ENCODE measurements at places on chromosomes 3 and 15. TPM values are rescaled to one million over a fixed set of nuclear protein-coding genes. Genes with fewer than 3 reads are reported as not detected.
A peak's percentile ranks its signal among the peaks of the same experiment; 100 is the strongest.

GRCh38 chr3:55169608-55170072 lies 241.8 kb upstream of the LRTM1 start:
- no peaks in the 10 kb centered on the region for H3K36me3 ChIP-seq
- no peak for DNase-seq
- H3K4me3 ChIP-seq = no peak overlapping the region
- no peaks in the 10 kb centered on the region for H3K4me1 ChIP-seq
- H3K27ac ChIP-seq = no peak overlapping the region

The ITGA11 gene
- not detected for total RNA-seq

GRCh38 chr15:90790057-90790456 lies 72.9 kb downstream of the BLM start:
- no peak for DNase-seq
- H3K36me3 ChIP-seq = peaks cover 9% of the 10 kb centered on the region
- H3K27me3 ChIP-seq = no peaks in the 10 kb centered on the region
- H3K4me3 ChIP-seq = no peak overlapping the region

DNA sequence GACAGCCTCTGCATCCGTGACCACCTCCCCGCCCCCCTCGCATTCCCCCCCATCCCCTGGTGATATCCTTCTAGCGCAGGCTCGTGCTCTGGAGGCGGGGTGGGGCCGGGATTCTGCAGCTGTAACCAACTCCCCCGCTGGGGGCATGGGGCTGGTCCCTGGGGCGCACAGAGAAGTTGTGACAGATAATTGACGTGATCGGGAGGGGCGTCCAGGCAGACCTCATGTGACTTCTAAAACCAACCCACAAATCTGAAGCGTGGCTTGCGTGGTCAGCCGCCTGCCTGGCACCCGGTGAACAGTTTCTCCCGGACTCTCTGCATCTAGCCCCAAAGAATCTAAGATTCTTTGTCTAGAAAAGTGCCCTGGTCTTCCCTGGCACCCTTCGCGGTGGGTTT lies 100.6 kb upstream of the IGF1R start:
- peaks cover 11% of the 10 kb centered on the region for H3K4me1 ChIP-seq
- no peaks in the 10 kb centered on the region for H3K36me3 ChIP-seq
- peaks cover 76% of the 10 kb centered on the region for H3K27me3 ChIP-seq
- peak overlapping the region; percentile 75 for H3K4me3 ChIP-seq

DNA sequence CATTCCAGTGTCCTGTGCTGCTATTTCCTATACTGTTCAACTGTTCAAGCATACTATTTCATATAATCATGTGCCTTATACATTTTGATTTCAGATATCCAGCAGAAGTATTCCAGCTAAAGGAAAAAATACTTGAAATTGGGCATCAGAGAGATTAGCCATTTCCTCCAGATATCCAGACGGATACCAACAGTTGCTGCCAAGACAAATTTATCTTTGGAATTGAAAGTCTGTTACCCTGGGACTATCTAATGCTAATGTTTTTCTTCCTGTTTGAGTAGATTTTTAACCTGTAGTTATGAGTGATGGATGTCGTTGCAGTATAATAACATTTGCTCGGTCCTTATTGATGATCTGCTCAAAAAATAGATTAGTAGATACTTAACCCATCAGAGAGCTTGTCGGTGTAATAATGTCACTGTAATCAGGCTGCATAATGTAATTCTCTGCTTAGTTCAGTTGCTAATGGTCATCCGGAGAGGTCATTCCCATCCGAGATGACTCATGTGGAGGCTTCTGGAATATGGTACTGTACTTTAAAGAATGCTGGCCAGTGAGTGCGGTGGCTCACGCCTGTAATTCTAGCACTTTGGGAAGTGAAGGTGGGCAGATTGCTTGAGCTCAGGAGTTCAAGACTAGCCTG lies 51.5 kb downstream of the TIMP4 start:
- no peaks in the 10 kb centered on the region for H3K4me1 ChIP-seq
- DNase-seq = no peak
- peaks cover 2% of the 10 kb centered on the region for H3K36me3 ChIP-seq
- no peaks in the 10 kb centered on the region for H3K27me3 ChIP-seq
- H3K4me3 ChIP-seq = no peak overlapping the region
- no peak overlapping the region for H3K27ac ChIP-seq

GRCh38 chr3:61132062-61132461 lies 119.2 kb downstream of the FHIT start:
- H3K36me3 ChIP-seq = no peaks in the 10 kb centered on the region
- no peak overlapping the region for H3K27ac ChIP-seq
- no peak overlapping the region for H3K4me3 ChIP-seq
- no peaks in the 10 kb centered on the region for H3K27me3 ChIP-seq
- no peaks in the 10 kb centered on the region for H3K4me1 ChIP-seq
- no peak for DNase-seq

DNA sequence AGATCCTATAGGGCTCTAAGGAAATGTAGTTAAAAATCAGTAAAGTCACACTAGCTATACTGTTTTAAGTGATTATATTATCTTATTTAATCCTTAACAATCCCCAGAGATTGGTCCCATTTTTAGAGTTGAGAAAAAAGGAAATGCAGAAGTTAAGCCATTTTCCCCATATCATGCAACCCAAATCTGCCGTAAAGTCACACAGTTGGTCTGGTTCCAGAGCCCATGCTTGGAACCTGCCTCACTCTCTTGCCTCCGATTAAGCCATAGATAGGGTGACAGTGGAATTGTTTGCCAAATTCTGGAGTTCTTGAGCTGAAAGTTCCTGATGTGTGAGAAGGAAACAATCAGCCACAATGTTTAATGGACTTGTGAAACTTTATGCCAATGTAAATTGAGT lies 2.3 kb upstream of the P2RY13 start:
- no peaks in the 10 kb centered on the region for H3K4me1 ChIP-seq
- H3K4me3 ChIP-seq = no peak overlapping the region
- no peaks in the 10 kb centered on the region for H3K36me3 ChIP-seq
- DNase-seq = no peak
- H3K27ac ChIP-seq = no peak overlapping the region
- H3K27me3 ChIP-seq = no peaks in the 10 kb centered on the region

The NDN gene
- 46.9 TPM for total RNA-seq

The CNTN4 gene
- 23.5 TPM for total RNA-seq

The CMTM8 gene
- 33.8 TPM for total RNA-seq

GRCh38 chr15:65651831-65652749 lies 30.4 kb downstream of the SLC24A1 start:
- H3K27ac ChIP-seq = no peak overlapping the region
- no peaks in the 10 kb centered on the region for H3K27me3 ChIP-seq
- H3K4me1 ChIP-seq = no peaks in the 10 kb centered on the region
- H3K4me3 ChIP-seq = no peak overlapping the region

GRCh38 chr3:170999737-171000242 lies 26.7 kb downstream of the SLC2A2 start:
- H3K27me3 ChIP-seq = no peaks in the 10 kb centered on the region
- peak overlapping the region; percentile 87 for H3K27ac ChIP-seq
- no peak for DNase-seq

DNA sequence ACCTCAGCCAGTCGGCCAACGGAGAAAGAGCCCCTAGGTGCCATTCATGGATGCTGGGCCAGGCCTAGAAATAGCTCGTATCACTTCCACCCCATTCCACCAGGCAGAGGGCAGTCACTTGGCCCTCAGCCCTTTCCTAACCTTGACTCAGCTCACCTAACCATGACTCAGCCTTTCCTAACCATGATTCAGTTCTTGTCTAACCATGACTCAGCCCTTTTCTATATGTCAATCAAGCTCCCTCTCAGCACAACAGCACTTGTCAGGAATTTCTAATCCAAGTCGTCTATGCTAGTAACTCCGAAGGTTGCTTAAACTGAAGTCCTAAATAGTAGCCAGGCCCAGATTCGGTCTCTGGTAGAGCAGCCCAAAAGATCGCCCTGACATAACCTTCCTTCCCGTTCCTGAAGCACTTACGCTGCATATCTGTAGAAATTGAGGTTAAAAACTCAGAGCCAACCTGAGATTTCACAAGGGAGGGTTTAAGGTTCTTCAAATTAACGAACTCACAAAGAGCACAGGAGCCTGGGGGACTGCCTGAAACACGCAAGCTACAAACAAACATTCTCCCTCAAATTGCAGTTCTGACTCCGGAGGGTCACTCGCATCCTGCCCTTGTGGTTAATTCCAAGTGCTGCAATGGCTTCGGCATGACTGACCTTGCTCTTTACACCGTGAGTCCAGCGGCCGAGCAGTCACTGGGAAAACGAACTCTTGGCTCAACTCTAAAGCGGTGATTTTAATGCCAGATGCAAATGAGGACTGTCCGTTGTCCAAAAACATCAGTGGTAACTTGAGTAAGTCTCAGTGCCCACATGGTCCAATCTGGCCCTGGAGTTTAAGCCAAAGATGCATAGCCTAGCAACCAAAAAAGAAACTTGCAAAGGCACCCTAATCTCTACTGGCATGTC lies 99.9 kb downstream of the ADAMTS17 start:
- peaks cover 2% of the 10 kb centered on the region for H3K27me3 ChIP-seq
- H3K27ac ChIP-seq = peak overlapping the region; percentile 35
- peaks cover 2% of the 10 kb centered on the region for H3K36me3 ChIP-seq
- no peak for DNase-seq

- H3K27ac ChIP-seq = peak overlapping the region; percentile 98
- peak overlapping the region; percentile 85 for H3K4me3 ChIP-seq
- peak; percentile 22 for DNase-seq
- H3K4me1 ChIP-seq = peaks cover 36% of the 10 kb centered on the region
Observed at GRCh38 chr3:18424213-18424728, 868 bp downstream of the SATB1 start.

- peaks cover 9% of the 10 kb centered on the region for H3K27me3 ChIP-seq
- H3K36me3 ChIP-seq = no peaks in the 10 kb centered on the region
- no peak overlapping the region for H3K4me3 ChIP-seq
Observed at GRCh38 chr15:27679731-27680471, 419.2 kb downstream of the OCA2 start.

DNA sequence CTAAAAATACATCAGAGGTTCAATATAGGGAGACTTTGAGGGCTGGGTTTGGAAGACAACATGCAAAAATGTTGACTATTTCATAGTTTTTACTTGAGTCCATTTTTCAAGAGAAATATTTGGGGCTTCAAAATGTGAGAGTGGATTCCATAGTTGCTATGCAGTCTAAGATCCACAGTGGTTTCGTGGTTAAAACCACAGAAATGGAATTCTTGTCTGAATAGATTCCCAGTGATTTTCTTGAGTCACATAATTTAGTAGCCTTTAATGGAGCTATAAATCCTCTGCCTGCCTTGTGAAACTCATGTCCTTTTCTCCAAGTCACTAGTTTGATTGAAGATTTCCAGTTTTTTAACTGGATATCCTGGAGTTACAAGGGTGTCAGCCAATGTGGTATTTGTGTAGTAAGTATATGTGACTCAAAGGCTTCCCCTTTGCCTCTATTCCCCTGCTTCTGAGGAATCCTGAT lies 94.7 kb upstream of the RBMS3 start:
- no peaks in the 10 kb centered on the region for H3K36me3 ChIP-seq
- H3K27me3 ChIP-seq = no peaks in the 10 kb centered on the region
- DNase-seq = no peak
- H3K27ac ChIP-seq = no peak overlapping the region
- no peak overlapping the region for H3K4me3 ChIP-seq
- peaks cover 2% of the 10 kb centered on the region for H3K4me1 ChIP-seq

- no peak overlapping the region for H3K27ac ChIP-seq
- peak; percentile 46 for DNase-seq
- H3K4me1 ChIP-seq = peaks cover 49% of the 10 kb centered on the region
- H3K27me3 ChIP-seq = no peaks in the 10 kb centered on the region
- no peaks in the 10 kb centered on the region for H3K36me3 ChIP-seq
Observed at GRCh38 chr3:71064291-71064955, 519.1 kb downstream of the FOXP1 start.

DNA sequence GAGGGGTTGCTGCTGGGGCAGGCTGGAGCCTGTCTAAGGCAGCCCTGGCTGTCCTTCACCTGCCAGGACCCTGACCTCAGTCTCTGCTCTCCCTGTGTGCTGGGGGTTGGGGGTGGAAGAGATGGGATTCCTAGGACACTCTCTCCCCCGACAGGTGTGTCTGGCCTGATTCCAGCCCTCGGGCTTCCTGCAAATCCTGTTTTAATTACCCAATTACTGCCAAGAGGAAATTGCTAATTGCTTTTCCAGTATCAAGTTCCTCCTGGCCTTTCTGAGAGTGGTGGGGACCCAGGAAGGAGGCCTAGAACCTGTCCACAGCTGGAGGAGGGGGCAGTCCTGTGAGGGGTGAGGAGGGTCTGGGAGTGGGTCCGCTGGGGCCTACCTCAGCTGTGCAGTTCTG lies 15.8 kb downstream of the PLXNA1 start:
- H3K27ac ChIP-seq = no peak overlapping the region
- DNase-seq = no peak
- no peaks in the 10 kb centered on the region for H3K36me3 ChIP-seq
- no peaks in the 10 kb centered on the region for H3K27me3 ChIP-seq
- peaks cover 4% of the 10 kb centered on the region for H3K4me1 ChIP-seq

DNA sequence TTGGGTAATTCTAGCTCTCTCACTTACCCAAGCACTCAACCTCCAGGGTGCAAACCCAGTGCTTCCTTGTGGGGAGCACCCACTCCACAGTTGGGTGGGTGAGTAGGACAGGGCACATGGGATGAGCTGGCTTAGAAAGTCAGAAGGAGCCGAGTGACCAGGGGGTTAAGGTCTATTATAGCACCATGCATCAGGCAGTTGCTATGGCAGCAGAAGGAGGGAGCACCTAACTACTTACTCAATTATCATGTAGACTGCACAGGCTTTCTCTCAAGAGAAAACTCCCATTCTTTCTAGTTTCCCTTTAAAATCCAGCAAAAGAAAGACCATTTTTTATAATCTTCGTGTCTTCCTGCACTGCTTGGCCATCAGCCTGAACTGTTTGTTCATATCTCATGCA lies 163.0 kb downstream of the OCA2 start:
- no peaks in the 10 kb centered on the region for H3K4me1 ChIP-seq
- H3K27me3 ChIP-seq = no peaks in the 10 kb centered on the region
- no peaks in the 10 kb centered on the region for H3K36me3 ChIP-seq
- no peak for DNase-seq

GRCh38 chr3:35864871-35865270 lies 225.5 kb downstream of the ARPP21 start:
- no peak overlapping the region for H3K27ac ChIP-seq
- H3K4me3 ChIP-seq = no peak overlapping the region
- no peaks in the 10 kb centered on the region for H3K36me3 ChIP-seq
- no peaks in the 10 kb centered on the region for H3K27me3 ChIP-seq
- peaks cover 9% of the 10 kb centered on the region for H3K4me1 ChIP-seq

The PRR20G gene
- not detected for total RNA-seq

The HEXA gene
- 67.4 TPM for total RNA-seq

DNA sequence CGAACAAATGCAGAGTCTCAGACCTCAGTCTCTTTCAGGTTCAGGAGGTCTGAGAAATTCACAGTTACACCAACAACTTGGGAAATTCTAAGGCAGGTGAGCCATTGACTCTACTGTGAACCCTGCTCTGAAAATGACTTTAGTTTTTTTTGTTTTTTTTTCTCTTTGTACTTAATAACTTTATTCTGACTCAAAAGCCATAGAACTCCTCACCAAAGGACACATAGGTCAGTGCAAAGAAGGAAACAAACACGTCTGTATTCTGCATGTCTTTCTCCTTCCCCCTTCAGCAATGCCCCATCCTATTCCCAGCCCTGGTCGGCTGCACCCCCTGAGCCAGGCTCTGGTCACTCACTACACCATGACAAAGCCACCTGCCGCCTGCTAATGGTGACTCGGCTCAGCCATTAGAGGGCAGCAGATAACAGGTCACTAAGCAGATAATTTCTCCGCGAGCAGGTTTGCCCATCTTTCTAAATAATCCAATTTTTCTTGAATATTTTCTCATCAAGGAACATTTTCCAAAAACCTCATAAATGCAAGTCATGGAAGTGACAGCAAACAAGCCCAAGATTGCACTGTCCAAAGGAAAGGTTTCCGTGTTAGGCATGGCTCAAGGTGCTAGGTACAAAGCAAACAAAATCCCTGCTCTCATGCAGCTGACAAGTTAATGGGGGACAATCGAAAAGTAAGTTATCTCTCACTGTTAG lies 37.7 kb downstream of the TM4SF4 start:
- peak; percentile 47 for DNase-seq
- peak overlapping the region; percentile 53 for H3K27ac ChIP-seq
- H3K27me3 ChIP-seq = no peaks in the 10 kb centered on the region
- no peaks in the 10 kb centered on the region for H3K36me3 ChIP-seq
